CD4-positive, alpha-beta T cell treated with Interleukin-4 for 1 hour (primary cell): ENCODE measurements at places on chromosomes 16 and 17.

DNA sequence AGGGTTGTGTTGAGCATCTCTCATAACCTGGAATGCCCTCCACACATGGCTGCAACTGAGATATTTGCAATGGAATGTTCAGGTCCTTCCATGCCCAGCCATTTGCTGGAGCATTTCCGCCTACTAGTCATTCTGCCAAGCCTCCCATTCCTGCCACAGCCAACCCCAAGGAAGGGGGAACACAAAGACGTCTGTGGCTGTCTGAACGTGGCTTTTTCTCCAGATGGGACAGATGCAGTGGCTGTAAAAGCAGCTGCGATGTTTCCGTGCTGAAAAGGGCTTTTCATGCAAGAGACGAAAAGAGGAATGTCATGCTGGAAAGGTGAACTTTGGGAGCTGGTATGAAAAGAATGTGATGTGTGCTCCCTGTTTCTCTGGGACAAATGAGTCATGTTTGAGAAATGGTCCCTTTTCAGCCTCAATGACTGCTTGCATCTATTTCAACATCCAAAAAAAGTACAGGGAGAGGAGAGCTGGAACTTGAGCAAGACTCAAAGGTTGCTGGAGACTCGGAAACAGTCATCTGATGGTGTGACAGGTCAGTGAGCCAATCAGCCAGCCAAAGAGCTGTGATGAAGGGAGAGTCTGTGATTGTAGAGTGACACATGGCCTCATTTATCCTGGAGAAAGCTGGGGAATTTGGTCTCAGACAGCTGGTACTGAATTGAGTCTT, 208.9 kb downstream of the SHISA9 start:
- DNase-seq, result no peak

DNA sequence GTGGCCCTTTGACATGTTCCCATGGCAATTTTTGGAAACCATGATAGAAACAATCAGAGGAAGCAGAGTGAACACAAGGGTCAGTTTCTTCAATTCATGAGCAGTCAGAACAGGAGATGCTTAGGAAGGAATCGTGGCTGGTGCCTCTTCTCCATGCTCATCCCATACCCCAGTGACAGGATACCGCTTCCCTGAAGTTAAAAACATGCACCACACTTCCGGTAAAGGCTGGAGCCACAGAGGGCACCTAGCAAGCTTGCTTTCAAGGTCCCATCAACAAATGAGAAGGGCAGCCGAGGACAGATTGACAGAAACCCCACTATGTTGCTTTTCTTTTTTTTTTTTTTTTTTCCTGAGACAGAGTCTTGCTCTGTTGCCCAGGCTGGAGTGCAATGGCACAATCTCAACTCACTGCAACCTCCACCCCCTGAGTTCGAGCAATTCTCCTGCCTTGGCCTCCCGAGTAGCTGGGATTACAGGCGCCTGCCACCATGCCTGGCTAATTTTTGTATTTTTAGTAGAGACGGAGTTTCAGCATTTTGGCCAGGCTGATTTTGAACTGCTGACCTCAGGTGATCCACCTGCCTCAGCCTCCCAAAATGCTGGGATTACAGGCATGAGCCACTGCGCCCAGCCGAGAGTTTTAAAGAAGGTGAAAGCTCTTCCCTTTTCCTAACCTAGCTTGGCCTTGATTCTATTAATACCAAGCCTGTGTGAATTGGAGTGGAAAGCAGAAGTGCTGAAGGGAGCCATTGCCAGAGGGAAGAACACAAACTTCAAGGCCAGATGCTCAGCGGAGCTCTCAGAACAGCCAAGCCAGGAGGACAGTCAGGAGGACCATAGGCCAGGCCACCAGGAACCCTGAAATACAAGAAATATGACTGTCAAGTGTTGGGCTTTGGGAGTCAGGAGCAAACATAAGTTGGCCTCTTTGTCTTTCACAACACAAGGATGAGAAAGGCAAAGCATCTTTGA, 16.6 kb downstream of the GP2 start:
- DNase-seq, result no peak

DNA sequence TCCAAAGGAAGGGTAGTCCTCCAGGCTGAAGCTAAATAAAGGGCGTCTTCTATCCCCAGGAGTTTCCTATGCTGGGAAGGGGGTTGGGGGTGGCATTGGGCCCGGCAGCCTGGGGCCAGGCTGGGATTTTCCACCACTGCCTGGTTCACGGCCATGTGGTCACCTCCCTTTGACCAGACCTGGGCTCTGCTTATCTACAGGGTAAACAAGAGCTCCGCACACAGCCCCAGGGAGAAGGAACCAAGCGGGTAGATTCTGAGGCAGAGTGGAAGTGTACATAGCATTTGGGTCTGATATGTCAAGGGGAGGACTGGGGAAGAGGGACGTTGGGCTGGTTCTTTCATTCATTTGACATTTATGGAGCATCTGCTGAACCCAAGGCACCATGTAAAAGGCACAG, 27.2 kb upstream of the TMEM220 start:
- DNase-seq, result no peak

- DNase-seq, result no peak
Observed at GRCh38 chr17:19590451-19590850, 56.8 kb downstream of the SLC47A1 start.

GRCh38 chr17:27239046-27239445, 54.9 kb upstream of the WSB1 start:
- DNase-seq, result no peak

- no peak for DNase-seq
Observed at GRCh38 chr17:72145962-72146361, 25.1 kb downstream of the SOX9 start.

DNA sequence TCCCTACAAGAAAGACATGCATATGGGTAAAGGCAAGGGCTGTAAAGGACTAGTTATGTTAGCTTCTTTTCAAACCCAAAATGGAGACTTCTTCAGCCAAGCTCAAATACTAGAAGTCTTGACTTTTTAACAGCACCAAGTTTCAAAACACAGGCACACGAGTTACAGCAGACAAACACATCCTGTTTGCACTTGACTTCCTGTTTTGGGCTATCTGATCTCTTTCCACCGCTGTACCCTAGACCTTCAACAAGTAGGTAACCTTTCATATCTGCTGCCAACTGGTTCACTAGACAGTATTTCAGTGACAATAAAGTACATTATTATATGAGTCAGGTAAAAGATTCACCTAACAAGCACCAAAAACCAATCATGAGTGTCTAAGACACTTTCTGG, 12.3 kb downstream of the RFFL start:
- peak; percentile 71 for DNase-seq

GRCh38 chr17:55056526-55056925, 88.0 kb downstream of the STXBP4 start:
- DNase-seq, result no peak

GRCh38 chr17:17666111-17666714, 15.0 kb upstream of the RAI1 start:
- no peak for DNase-seq

GRCh38 chr16:12901204-12901596, 198 bp upstream of the SHISA9 start:
- DNase-seq, result no peak

DNA sequence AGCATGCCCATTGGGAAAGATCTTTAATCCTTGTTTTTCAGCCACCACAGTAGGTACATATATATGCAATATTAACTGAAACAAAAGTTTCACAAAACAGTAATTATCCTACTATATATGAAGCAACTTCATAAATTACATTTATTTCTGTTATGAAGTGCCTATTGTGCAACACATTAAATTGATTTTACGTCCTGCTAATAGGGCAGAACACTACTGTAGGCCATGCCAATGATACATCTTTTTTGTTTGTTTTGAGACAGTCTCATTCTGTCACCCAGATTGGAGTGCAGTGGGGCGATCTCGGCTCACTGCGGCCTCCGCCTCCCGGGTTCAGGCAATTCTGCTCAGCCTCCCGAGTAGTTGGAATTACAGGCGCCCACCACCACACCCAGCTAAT, 29.1 kb downstream of the SF3B3 start:
- DNase-seq, result no peak

DNA sequence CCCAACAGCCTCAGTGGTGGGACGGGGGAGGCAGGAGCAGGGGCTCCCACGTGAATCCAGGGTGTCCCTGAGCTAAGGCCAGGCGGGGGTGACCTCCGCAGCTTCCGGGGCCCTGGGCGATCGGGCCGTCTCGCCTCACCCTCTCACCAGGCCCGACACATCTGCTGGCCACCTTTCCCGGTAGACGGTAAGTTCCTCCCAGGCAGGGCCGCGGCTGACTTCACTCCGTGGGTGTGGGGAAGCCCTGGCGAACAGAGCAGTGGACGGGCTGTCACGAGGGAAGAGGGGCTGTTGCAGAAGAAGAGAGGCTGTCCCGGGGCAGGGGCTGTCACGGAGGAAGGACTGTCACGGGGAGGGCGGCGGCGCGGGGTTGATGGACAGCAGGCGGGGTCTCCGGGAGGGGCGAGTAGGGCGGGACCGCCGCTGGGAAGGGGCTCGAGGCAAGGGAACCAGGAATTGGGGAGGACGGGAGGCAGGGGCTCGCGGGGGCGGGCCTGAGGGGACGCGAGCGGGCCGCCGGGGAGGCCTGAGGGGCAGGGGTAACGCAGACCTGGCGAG, 498 bp downstream of the PKMYT1 start:
- no peak for DNase-seq

GRCh38 chr17:83107656-83108048, 28.2 kb downstream of the METRNL start:
- no peak for DNase-seq

- DNase-seq, result peak; percentile 2
Observed at GRCh38 chr16:79509211-79509631, 91.3 kb downstream of the MAF start.

- DNase-seq, result no peak
Observed at GRCh38 chr16:87404764-87405625, 12.9 kb downstream of the MAP1LC3B start.

DNA sequence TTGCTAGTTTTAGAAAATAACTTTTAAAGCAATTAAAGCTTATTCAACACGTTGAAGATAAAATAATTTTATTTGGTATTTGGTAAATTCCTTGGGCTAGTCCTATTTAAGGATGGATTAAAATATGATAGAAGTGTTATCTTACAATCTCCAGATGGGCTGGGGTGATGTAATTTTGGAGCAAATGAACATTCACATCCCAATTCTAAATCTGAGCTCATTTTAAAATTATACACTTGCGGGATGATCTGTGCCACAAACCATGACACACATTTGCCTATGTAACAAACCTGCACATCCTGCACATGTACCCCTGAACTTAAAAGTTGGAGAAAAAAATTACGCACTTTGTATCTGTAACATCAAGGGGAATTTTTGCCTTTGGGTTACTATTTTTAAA, 31.5 kb downstream of the NLK start:
- DNase-seq, result no peak

DNA sequence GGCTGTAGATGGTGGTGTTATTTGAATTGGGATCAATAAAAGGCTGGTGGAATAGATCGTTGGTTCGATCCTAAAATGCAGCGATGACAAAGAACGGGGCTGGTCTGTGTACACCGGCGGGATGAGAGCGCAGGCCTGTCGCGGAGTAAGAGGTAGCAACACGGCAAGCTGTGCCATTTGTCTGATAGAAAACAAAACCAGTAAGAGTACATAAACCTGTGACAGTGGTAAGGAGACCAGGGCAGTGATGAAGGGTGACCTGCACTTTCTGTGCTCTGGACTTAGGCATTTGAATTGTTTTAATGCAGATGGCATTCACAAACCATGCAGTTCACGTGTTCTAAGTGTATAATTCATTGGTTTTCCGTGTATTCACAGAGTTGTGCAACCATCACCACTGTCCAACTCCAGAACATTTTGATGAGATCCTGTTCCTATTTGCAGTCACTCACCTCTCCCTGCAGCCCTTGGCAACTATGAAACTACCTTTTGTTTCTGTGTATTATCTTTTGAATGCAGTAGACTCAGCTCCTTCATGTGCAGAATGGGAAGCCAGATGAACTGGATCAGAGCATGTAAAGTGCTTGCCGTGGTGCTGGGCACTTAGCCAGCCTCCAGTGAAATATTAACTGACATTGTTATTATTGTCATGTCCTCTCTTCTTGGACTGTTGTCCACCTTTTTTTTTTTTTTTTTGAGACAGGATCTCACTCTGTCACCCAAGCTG, 286.1 kb downstream of the SNX29 start:
- no peak for DNase-seq

DNA sequence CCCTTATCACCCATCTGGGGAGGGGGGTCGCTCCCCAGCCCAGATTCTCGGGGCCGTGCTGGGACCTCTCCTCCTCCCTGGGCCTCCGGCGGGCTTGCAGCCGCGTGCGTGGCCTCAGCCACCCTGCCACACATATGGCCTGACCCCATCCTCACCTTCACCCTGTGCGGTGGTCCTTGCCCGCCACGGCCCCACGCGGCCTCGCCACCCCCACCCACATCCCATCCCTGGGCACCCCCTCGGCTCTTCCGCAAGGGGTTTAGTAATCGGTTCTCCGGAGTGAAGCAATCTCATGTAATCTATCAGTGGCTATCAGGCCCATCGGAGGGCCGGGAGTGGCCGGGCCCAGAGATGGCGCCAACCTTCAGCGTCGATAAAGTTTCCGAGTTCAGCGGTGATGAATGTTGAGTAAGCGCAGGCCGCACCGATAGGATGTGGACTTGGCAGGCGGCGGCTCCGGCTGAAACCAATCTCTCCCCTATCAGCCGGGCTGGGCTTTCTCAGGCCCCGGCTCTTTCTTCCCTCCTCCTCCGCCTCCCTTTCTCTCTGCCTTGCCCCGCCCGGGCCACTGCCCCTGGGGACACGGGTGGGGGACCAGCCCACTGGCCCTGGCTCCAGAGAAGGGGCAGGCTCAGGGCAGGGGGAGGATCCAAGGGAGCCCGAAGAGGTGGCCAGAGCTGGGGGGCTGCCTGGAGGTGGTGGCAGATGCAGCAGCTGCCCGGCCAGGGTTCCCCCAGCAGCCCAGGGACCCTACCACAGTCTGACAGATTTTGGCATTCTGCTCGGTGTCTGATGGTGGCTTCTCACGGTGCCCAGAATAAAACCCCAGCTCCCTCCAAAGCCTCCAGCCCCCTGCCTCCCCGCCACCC, 20.8 kb downstream of the ZFPM1 start:
- DNase-seq, result no peak

GRCh38 chr16:12527071-12527470, 276.6 kb downstream of the CPPED1 start:
- DNase-seq, result no peak
